Left ventricle myocardium inferior (tissue), 1 donor: ENCODE measurements at places on chromosomes 1 and 21.

DNA sequence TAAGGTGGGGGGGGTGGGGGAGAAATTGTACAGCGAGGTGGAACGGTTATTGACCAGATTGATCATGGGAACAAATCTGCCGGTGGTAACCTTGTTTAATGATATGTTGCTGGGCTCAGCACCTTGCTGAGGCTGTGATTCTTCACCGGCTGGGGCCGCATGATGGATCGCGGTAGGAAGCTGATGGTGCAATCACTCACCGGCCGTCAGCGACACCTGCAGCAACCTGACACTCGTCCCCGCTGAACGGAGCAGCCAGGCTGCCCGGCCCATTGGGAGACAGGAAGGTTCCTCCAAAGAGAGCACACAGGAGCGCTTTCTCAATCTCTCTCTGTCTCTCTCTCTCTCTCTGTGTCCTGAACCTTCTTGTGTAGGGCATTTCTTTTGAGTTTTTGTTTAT is 128.5 kb upstream of the RRP15 start:
- no peak overlapping the region for H3K27ac ChIP-seq
- H3K4me1 ChIP-seq, result no peaks in the 10 kb centered on the region
- H3K27me3 ChIP-seq, result peaks cover 38% of the 10 kb centered on the region
- no peaks in the 10 kb centered on the region for H3K36me3 ChIP-seq
- DNase-seq, result peak; percentile 21

GRCh38 chr1:185351734-185352466 is 34.9 kb upstream of the IVNS1ABP start:
- H3K4me3 ChIP-seq, result no peak overlapping the region
- no peaks in the 10 kb centered on the region for H3K27me3 ChIP-seq
- H3K36me3 ChIP-seq, result no peaks in the 10 kb centered on the region
- H3K27ac ChIP-seq, result no peak overlapping the region
- no peaks in the 10 kb centered on the region for H3K4me1 ChIP-seq
- DNase-seq, result no peak

DNA sequence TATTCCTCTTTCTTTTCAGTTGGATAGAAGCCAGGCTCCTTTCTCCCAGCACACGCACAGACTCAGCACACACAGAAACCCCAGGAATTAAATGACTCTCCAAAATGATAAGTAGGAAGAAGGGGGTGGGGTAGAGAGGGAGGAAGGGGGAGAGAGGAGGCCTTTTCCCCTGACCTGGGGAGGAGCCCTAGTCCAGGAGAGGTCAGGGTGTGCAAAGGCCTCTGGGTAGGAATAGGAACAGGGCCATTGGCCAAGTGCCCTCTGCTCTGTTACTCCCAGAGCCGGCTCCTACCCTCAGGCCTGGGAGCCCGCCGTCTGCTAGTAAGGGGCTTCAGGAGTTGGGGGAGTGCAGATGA is 35.6 kb upstream of the PUM1 start:
- H3K27ac ChIP-seq, result no peak overlapping the region
- H3K4me3 ChIP-seq, result no peak overlapping the region
- H3K36me3 ChIP-seq, result no peaks in the 10 kb centered on the region
- H3K4me1 ChIP-seq, result peaks cover 16% of the 10 kb centered on the region
- no peaks in the 10 kb centered on the region for H3K27me3 ChIP-seq

GRCh38 chr21:27359141-27359540 is 392.3 kb upstream of the ADAMTS5 start:
- no peak overlapping the region for H3K27ac ChIP-seq
- H3K27me3 ChIP-seq, result no peaks in the 10 kb centered on the region
- no peak for DNase-seq
- no peaks in the 10 kb centered on the region for H3K36me3 ChIP-seq
- no peak overlapping the region for H3K4me3 ChIP-seq

DNA sequence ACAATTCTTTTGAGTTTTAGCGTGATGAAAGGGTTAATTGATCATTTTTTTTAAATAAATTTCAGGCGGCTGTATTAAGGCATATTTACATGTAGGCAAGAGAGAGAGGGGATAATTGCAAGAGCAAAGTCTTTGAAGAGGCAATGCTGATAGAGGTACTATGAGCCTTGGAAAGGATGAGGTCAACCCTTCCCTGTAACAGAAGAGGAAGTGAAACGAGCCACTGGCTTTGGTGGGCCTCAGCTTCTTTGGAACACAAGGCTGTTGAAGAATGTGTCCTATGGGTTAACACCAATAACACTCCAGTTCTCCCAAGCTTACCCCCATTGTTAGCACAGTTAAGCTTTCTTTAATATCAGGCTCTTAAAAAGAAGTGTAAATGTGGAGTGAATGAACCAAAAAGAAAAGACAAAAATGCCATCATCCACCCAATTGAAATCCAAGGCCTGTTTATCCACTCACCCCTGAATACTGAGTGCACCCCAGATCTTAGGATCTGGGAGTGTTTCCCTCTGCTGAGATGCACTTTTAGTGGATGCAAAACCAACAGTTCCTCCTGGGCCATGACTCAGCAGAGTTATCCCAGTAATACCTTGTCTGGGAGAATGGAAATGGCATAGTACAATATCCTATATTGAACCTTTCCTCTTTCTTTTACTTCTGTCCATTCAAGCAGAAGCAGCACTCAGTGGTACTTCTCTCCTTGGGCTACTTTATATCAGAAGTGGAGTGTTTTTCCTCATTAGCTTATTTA is 216.4 kb downstream of the SLC44A5 start:
- no peak overlapping the region for H3K27ac ChIP-seq
- no peaks in the 10 kb centered on the region for H3K27me3 ChIP-seq
- H3K4me3 ChIP-seq, result no peak overlapping the region
- H3K4me1 ChIP-seq, result no peaks in the 10 kb centered on the region

GRCh38 chr1:42427240-42427639 is 28.6 kb downstream of the ZMYND12 start:
- H3K4me1 ChIP-seq, result peaks cover 3% of the 10 kb centered on the region
- no peak overlapping the region for H3K4me3 ChIP-seq
- no peaks in the 10 kb centered on the region for H3K36me3 ChIP-seq
- H3K27me3 ChIP-seq, result no peaks in the 10 kb centered on the region

DNA sequence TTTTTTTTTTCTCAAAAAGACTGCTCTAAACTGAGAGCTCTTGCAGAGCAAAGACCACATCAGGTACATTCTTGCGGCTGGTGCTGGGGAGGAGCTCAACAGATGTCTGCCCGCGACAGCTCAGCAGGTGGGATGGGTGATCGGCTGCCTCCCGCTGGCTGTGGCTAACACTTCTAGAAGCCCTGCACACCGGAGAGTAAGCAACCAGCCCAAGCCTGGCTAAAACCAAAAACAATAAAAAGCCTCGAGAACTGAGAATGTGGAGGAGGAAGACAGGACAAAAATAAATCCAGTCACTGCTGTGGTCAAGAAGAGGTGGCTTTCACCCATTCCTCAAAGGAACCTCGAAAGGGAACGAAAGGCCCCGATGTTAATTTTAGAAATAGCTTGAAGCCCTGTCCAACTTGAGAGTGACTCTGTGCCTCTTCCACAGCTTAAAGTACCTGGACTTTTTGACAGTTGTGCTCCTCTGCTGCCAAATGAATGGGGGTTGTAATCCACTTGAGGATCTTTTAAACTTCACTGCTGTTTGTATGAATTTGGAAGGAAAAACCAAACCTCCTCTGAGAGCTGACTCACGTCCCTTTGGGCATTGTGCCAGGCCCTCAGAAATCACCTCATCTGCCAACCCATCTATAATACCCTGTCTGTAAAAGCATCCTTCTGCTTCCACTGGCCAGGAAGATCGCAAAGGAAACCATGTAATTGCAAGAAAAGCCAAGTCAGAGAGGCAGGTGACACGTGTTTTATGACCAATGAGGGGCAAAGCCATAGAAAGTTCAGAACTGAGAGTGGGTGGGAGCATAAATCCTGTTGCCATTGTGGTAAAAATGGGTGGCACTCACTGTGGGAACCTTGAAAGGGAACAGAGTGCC is 78.6 kb downstream of the KCNN3 start:
- H3K4me1 ChIP-seq, result peaks cover 12% of the 10 kb centered on the region
- H3K27ac ChIP-seq, result no peak overlapping the region
- DNase-seq, result no peak
- H3K27me3 ChIP-seq, result peaks cover 6% of the 10 kb centered on the region
- H3K4me3 ChIP-seq, result no peak overlapping the region

- no peaks in the 10 kb centered on the region for H3K36me3 ChIP-seq
- no peak for DNase-seq
- H3K4me3 ChIP-seq, result no peak overlapping the region
- H3K4me1 ChIP-seq, result no peaks in the 10 kb centered on the region
Measured at GRCh38 chr1:90400131-90400530, 317.0 kb downstream of the BARHL2 start.
